ENCODE measurements at places on chromosomes 12 and 14.

- DNase-seq: no peak
Observed at GRCh38 chr12:43815416-43815815, 9.3 kb upstream of the TWF1 start.

- no peak for DNase-seq
Observed at GRCh38 chr14:105077649-105077995, 12.4 kb upstream of the GPR132 start.

DNA sequence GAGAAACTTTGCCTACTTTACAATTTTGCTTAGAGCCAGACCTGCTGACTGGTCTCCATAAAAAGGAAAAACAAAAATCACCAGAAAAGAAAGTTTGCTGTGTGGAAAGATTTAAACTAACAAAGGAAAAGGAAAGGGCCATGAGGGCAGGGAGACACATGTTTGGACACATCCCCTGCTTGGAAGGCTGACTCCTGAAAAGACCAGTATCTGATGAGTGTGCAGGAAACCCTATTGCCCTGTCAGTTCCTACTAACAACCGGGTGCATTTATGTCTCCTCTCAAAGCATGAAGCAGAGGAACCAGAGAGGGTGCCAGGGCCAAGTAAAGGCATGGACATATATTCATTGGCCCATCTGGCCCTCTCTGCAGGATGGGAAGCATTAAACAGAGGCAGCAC, 7.0 kb upstream of the STAB2 start:
- DNase-seq: no peak

- no peak for DNase-seq
Observed at GRCh38 chr14:74463697-74464096, 29.4 kb downstream of the NPC2 start.

DNA sequence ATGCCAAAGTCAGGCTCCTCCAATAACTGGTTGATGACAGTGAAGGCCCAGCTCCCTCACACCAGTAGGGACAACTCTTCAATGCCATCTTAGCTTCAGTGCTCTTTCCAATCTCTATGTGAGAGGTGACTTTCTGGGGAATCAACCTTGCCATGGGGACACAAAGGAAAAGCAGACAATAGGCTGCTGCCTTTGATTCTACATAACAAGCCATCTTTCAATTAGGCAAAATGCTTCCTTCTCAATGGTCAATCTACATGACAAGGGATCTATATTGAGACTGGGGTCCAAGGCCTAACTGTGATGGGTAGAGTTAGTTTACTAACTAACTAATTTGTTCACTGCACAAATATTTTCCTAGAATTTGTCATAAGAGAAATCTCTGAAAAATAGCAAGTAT, 1417.5 kb upstream of the SEL1L start:
- DNase-seq: no peak

DNA sequence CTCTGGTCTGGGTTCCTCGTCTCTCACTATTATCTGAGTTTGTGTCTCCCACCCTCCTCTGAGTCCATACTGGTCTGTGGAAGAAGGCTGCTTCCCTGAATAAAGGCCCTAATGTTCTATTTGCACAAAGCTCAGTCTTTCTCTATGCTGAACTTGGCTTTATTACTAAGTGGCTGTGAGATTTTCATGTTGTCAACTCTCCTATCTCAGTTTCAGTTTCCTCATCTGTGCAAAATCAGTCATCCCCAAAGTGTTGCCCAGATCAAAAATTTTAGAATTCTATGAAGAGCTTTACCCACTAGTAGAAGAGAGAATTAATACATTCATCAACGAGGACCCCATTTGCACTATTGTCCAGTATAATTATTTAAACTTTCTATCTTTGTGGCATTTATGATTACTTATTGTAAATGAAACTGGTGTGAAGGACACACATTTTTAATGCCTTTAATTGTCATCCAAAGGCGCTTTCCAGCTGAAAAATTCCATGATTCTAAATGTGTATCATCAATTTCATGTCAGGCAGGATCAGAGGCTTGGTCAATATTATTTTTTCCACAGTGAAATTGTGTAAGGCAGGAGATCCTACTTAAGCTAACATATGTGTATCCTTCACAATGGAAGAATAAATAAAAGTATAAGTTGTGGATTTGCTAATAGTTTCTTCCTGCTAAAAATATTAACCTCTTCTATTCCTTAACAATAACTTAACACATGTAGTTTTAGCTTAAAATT, 79.1 kb upstream of the EEA1 start:
- DNase-seq: no peak

- no peak for DNase-seq
Observed at GRCh38 chr12:28878629-28879028, 270.4 kb upstream of the FAR2 start.

GRCh38 chr12:4141348-4142270, 132.0 kb upstream of the CCND2 start:
- no peak for DNase-seq

- no peak for DNase-seq
Observed at GRCh38 chr12:32661706-32662105, 17.4 kb upstream of the DNM1L start.

- DNase-seq: no peak
Observed at GRCh38 chr12:132014915-132015280, 65.2 kb downstream of the EP400 start.

DNA sequence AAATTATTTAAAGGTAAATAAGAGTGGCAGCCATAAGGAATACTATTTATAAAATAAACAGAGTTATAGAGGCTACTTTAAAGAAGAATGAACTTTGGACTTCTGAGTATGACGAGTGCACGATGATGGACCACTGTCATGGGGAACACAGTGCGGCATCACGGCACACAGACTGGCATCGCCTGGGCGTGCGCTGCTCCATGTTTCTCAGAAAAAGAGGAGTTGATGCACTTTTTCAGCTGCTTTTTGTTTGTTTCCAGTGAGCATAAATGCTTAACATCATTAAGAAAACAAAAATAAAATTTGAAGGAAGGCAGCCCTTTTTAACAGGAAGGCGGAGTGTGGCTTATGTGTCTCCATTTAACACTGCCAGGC, 23.3 kb upstream of the EAPP start:
- no peak for DNase-seq

DNA sequence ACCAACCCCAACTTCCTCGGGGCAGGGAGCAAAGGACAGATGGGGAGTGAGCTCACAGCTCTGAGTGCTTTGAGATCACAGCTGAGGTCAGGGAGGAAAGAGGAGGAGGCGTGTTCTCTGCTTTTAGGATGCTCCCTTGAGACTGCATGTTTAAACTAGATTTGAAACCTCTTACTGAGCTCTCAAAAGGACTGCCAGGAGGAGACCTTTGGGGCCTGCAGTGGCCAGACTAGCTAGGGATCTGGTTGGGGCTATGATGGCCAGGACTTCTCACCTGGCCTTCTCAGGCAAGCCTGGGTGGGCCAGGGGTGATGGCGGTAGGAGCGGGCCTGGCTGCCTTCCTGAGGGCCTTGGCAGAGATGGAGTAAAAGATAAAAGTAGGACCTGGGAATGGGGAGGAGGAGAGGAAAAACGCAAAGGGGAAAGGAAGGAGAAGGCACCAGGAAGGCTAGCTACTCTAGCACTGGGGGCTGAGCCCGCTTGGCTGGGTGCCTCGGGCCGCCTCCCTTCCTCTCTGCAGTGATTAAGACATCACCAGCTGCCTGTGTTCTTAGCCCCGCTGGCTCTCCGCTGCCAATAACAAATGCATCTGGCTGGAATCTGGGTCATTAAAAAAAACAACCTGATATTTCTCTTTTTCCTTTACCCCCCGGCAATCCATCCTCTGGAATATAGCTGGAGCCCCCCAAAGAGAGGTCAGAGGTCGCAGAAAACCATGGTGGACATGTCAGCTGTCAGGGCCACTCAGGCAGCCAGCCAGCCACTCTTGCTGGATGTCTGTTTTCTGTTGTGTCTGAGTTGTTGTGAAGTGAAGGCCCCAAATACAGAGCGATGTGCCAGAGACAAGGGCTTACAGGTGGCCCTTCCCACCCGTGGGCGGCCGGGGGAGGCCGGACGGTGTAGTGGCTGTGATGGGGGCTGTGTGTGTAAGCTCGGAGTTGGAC, 141.3 kb downstream of the TSPAN9 start:
- peak; percentile 89 for DNase-seq

GRCh38 chr14:95097385-95097784, 59.9 kb downstream of the DICER1 start:
- no peak for DNase-seq

DNA sequence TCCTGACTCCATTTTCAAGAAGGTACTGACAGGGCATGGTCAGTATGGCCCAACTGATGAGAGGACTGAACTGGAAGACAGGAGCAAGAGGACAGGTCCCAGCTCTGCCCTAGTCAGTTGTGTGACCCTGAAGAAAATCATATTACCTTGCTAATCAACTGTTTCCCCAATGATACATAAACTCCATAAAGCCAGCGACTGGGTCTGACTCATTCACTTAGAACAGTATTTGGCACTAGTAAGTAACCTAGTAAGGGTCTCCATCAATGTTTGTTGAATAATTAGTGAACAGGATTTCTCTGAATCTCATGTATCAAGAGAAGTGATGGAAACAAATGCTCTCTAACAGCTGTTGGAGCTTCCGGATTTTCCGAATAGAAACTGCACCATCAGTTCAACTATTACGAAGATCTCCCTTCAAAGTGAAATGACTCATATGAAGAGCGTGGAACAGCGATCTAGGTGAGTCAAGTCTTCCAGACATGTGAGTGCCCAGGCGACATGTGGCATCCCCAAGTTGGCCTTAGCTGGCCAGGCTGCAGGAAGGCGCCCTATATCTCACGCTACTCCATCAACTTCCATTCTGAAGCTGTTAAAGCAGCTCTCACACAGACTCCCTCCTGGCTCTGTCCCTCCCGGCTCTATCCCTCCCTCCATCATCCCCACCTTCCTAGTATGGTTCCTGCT, 94.5 kb downstream of the TTC7B start:
- no peak for DNase-seq

DNA sequence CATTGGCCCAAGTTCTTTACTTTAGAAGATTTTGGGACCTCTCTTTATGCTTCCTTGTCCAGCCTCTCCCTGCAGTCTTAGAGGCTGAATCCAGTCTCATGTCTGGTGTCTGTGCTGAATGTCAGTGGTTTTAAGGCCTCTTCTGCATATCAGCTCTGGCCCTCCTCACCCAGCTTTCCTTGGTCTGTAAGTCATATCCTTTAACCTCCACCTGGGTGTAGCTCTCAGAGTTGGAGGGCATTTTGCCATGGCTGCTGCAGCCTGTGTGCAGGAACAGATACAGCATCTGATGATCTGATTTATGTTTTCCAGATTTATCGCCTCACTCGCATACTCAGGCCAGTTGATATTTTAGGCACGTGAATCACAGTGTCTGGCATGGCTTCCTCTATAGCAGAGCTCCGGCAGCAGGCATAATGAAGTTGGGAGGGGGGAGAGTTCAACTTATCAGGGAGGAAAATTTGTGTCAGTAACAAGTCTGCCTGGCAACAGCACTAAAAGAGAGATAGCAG, 335.0 kb downstream of the PCNX1 start:
- no peak for DNase-seq

GRCh38 chr14:30603402-30603801, 18.7 kb upstream of the SCFD1 start:
- no peak for DNase-seq

DNA sequence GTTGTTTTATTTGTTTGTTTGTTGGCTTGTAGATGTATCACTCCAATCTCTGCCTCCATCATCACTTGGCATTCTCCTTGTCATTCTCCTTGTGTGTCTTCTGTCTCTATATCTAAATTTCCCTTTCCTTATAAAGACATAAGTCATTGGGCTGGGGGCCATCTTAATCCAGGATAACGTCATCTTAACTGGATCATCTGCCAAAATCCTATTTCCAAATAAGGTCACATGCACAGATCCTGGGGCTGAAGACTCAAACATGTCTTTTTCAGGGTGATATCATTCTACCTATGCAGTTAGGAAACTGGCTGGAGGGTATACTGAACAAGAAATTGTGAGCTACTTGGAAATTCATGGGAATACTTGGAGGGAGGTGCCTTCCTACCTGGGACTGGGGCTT, 8.7 kb upstream of the CCDC60 start:
- no peak for DNase-seq

- DNase-seq: no peak
Observed at GRCh38 chr14:36271939-36272907, 48.2 kb downstream of the MBIP start.

DNA sequence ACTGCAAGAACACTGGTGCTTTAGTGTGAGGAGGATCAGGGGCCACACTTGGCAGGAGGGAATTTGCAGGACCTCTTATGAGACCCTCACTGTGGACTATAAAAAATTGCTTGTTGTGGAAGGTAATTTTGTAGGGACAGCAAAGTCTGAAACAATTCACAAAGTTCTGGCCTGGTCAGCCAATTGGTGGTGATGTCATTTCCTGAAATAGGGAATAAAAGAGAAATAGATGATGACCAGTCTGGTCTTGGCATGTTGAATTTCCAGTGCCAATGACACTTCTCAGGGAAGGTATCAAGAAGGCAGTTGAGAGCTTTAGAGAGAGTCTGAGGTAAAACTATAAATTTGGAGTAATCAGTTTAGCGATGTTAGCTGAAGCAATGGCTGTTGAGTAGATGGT, 129.3 kb upstream of the LMNTD1 start:
- no peak for DNase-seq

DNA sequence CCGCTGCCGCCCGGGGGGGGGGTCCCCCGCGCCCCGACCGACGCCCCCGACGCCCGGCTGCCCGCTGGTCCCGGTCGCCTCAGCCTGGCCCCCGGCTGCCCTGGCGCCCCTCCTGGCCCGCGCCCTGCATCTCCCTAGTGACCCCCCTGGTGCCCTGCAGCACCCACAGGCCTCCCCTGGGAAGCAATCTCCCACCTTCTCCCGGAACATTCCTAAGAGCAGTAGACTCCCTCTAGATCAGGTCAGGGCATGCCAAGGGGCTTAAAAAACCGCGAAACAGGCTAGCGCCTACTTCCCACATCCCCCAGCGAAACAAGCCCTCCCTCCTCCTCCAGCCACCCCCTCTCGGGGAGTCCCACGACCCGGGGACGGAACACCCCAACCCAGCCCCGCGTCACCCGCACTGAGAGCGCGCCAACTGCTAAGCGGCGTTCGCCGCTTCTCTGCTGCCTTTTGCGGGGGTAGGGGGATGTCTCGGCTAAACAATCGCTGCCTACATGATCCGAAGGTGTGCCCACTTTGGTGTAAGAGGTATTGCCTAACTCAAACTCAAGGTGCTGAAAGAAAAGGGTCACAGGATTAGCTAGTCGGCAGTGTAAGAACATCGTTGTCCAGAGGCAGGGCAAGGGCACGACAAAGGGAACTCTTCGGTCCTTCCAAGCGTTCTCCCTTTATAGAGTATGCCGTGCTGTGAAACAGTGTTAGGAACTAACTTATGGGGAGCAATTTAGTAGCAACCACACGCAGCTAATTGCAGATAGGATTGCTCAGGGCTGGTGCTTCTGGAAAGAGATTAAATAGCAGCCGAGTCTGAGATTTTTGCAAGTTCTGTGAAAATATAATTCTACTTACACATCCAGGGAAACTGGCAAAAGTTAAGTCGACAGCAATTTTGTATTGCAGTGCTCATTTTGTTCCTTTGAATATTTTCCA, 619 bp upstream of the NTN4 start:
- peak; percentile 67 for DNase-seq

GRCh38 chr12:113971392-113971791, 5.3 kb upstream of the RBM19 start:
- no peak for DNase-seq

DNA sequence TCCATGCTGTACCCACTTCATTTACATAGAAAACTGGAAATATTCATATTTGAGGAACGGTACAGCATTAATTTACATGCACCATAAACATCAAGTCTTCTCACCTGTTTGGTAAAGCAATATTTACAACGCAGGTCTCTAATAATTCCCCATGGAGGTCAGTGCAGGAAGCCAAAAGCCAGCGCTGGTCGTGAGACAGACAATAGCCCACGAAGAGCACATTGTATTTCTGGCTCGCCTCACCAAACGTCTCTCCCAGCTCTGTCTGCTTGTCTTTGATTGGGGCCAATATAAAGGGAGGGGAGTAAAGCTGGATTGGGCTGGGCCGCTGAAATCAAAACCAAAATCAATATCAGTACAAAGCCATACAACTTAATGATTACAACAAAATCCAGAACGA, 302.1 kb downstream of the MED13L start:
- DNase-seq: no peak
